Sciatic nerve (tissue), 2 donors: ENCODE measurements at places on chromosomes 2 and 18. TPM values are rescaled to one million over a fixed set of nuclear protein-coding genes. Genes with fewer than 3 reads are reported as not detected.

Gene TUBA4B
- total RNA-seq = not detected

Gene LOXHD1
- 0.89 TPM for total RNA-seq

Gene GKN2
- total RNA-seq = not detected

Gene BCS1L
- 26.8 TPM for total RNA-seq

Gene CPO
- total RNA-seq = 0.89 TPM

Gene DPYSL5
- not detected for total RNA-seq

Gene ARL5A
- 51.4 TPM for total RNA-seq

Gene NDUFV2
- 87.7 TPM for total RNA-seq

Gene FAM124B
- total RNA-seq = 6.3 TPM

Gene RUFY4
- total RNA-seq = 0.36 TPM

Gene EML6
- 0.89 TPM for total RNA-seq

Gene BOLL
- total RNA-seq = not detected

Gene PLGLB1
- 8.9 TPM for total RNA-seq

Gene ADD2
- 3.2 TPM for total RNA-seq

Gene SLC9A2
- total RNA-seq = not detected

Gene PRKRA
- 45.4 TPM for total RNA-seq

Gene REEP1
- 0.98 TPM for total RNA-seq

Gene ZNF24
- total RNA-seq = 71.0 TPM

Gene ERFE
- total RNA-seq = 0.58 TPM

Gene PLEK
- 21.0 TPM for total RNA-seq

Gene STPG4
- 0.89 TPM for total RNA-seq

Gene FSIP2
- total RNA-seq = 1.3 TPM

Gene C2orf81
- total RNA-seq = 4.4 TPM

Gene STAT1
- 54.5 TPM for total RNA-seq

Gene TXNDC2
- not detected for total RNA-seq

Gene ZEB2
- total RNA-seq = 440 TPM

Gene NBEAL1
- total RNA-seq = 67.9 TPM

Gene DQX1
- not detected for total RNA-seq

Gene CNTNAP5
- not detected for total RNA-seq

Gene CCDC85A
- total RNA-seq = 3.9 TPM

Gene IL1R2
- total RNA-seq = 5.7 TPM

Gene PDE11A
- total RNA-seq = 2.4 TPM

Gene UPP2
- not detected for total RNA-seq

Gene CAPN14
- total RNA-seq = 0.36 TPM

Gene VWA3B
- 0.80 TPM for total RNA-seq

Gene SCYGR4
- not detected for total RNA-seq

Gene HYCC2
- total RNA-seq = 35.0 TPM

Gene C18orf54
- 5.9 TPM for total RNA-seq

Gene CABYR
- 1.5 TPM for total RNA-seq

Gene CPLX4
- total RNA-seq = not detected

Gene STARD6
- total RNA-seq = 0.85 TPM

Gene RAB11FIP5
- total RNA-seq = 40.3 TPM

Gene LYPD1
- total RNA-seq = 1.2 TPM

Gene C2orf80
- total RNA-seq = not detected

Gene RIOK3
- 74.8 TPM for total RNA-seq

Gene TRPM8
- total RNA-seq = not detected

Gene WIPF1
- total RNA-seq = 107 TPM

Gene FHL2
- total RNA-seq = 208 TPM

Gene C2orf78
- not detected for total RNA-seq

Gene ZNF521
- total RNA-seq = 57.1 TPM

Gene COL6A3
- 198 TPM for total RNA-seq

Gene PTPRN
- 0.58 TPM for total RNA-seq

Gene ANKRD30BL
- total RNA-seq = not detected

Gene GALR1
- total RNA-seq = 0.13 TPM

Gene TEKT4
- not detected for total RNA-seq
